ENCODE measurements at places on chromosomes 5 and 9.
A peak's percentile ranks its signal among the peaks of the same experiment; 100 is the strongest.

- DNase-seq: no peak
Observed at GRCh38 chr9:89655990-89656657, 51.3 kb downstream of the GADD45G start.

GRCh38 chr9:123370108-123370507 is 14.1 kb downstream of the CRB2 start:
- DNase-seq: no peak

DNA sequence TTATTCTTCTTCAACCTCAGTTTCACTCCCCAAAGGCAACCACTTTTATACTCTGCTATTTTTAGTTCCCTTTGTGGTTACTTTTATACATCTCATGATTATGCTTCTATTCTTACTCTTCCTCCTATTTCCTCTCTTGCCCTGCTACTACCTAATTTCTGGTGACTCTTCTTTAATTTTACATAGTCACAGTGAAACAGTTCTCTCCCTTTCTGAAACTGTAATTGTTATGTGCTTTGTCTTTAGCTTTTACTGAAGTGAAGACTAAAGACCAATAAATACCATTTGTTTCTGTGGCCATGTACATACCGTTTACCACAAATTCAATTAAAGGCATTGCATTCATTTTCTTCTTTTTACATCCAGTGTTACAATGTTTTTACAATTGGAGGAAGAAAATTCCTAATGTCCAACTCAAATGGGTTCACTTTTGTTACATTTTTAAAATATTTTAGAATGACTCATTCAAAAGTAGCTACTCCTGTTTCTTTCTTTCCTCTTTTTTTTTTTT is 410.6 kb downstream of the PSAT1 start:
- peak; percentile 8 for DNase-seq

GRCh38 chr9:134843740-134844139 is 36.9 kb upstream of the FCN2 start:
- DNase-seq: no peak

- no peak for DNase-seq
Observed at GRCh38 chr5:2633992-2634391, 117.5 kb downstream of the IRX2 start.

DNA sequence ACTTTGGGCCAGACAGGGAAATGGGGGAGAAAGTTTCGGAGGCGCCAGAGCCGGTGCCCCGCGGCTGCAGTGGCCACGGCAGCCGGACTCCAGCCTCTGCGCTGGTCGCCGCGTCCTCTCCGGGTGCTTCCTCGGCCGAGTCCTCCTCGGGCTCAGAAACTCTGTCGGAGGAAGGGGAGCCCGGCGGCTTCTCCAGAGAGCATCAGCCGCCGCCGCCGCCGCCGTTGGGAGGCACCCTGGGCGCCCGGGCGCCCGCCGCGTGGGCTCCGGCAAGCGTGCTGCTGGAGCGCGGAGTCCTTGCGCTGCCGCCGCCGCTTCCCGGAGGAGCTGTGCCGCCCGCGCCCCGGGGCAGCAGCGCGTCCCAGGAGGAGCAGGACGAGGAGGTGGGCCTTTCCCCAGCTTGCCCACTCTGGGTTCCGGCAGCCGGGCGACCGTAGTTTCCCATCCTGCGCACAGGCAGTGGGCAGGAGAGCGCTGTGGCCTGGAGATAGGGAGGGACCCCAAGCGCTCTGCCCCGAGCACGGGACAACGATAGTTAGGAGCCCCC is 516 bp downstream of the MAST4 start:
- DNase-seq: no peak

DNA sequence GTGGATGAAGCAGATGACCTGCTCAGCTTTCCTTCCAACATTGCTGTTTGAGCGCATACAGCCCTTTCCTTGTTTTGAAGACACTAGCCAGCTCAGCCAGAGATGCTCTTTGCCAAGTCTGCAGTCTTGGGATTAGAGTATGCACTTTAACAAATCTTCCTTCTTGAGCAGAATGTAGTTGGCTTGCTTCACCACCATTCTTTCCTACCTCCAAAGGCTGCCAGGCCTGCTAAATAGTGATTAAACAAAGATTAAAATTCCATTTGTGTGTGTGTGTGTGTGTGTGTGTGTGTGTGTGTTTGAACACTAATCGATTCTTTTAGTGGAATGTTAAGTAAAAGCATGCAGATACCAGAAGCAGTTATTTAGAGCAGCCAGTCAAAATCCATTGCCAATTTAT is 97.6 kb downstream of the GALNT10 start:
- DNase-seq: no peak

- peak; percentile 33 for DNase-seq
Observed at GRCh38 chr5:14039576-14039975, 95.1 kb upstream of the DNAH5 start.
